ENCODE measurements at places on chromosomes 7 and 10.

DNA sequence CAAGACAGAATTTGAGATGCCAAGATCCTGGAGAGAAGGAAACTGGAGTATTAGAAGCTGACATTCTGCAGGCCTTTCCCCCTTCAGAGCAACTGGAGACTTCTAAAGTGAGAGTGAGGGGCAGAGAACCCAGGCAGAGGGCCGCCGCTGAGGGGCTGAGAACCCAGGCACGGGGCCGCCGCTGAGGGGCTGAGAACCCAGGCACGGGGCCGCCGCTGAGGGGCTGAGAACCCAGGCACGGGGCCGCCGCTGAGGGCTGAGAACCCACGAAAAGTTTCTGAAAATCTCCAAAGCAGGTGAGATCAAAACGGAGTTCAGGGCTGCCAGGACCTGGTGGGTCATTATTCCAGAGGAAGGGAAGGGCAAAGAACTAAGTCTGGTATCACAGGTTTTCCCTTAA lies 126.2 kb downstream of the DLG5 start:
- no peak for DNase-seq

DNA sequence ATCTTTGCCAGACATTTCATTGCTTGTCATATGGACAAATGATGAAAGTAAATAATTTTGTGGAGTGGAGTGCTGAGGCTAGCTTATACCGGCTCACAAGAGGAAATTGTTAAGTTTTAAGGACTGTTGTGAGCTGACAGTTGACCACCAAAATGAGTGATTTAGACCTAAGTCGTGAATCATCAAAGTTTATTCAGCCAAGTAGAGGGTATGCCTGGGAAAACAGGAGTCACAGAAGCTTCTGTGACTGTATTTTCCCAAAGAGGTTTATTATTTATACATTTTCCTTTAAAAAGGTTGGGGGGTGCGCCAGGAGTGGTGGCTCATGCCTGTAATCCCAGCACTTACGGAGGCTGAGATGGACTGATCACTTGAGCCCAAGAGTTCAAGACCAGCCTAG lies 21.8 kb downstream of the MRPS24 start:
- no peak for DNase-seq

DNA sequence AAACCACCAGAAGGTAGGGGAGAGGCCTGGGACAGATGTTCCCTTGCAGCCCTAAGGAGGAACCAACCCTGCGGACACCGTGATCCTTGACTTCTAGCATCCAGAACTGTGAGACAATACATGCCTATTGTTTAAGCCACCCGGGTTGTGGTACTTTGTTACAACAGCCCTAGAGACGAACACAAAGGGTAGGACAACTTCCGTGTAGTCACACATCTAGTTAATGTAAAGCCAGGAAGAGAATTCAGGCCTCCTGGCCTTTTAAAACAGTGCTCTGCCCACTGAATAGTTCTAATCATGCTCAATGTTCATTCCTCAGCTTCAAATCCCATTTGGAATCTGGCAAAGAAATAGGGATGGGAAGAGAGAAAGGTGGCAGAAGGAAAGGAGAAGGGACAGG lies 240.2 kb upstream of the KMT2E start:
- DNase-seq, result no peak

DNA sequence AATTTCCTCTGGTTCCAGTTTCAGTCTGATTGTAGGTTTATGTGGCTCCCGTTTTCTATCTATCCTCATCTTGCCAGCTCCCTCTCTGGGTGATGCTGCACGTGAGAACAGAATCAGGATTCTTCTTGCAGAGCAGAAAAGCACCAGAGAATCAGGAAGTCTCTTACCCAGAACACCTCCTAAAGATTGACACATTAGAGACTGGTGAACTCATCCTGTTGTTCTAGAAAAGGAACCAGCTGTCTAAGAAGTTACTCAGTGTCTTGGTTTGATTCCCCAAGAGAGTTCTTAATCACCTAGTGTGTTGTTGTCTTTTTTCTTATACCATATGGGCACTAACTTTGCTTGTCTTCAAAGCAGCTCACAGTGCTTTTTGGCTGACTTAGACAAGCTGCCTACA lies 152.4 kb downstream of the DGKI start:
- no peak for DNase-seq

- no peak for DNase-seq
Observed at GRCh38 chr10:111137007-111137406, 60.2 kb downstream of the ADRA2A start.

GRCh38 chr7:104962781-104963180 lies 51.2 kb upstream of the KMT2E start:
- no peak for DNase-seq

DNA sequence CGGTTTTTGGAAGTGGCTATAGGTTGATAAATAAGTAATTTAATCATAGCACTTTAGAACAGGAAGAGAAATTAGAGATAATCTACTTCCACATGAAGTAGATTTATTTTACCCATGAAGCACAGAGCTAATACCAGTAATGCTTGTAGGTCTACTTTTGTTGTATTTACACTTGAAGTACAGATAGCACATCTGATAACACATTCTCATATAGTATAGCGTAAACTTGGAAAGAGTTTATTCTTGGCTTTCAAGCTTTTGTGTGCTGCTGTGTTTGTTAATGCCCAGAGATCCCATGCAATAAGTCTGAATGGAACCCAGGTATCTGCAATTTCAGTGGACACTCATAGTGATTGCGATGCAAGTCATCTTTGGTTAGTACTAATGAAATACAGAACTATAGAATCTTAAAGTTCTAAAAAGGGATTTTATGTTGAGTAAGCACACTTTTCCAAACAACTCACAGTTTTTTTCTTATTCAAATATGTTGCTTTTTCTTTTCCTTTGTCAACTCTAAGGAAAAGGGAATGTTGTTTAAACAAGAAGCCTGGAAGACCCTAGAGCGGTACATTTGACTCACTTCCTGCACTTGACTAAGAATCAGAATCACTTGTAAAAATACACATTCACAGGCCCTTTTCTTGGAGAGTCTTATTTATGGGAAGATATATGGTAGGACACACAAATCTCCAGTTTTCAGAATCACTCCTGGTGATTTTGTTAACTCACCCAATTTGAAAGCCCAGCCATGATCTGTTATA lies 105.8 kb downstream of the GNAI1 start:
- no peak for DNase-seq

DNA sequence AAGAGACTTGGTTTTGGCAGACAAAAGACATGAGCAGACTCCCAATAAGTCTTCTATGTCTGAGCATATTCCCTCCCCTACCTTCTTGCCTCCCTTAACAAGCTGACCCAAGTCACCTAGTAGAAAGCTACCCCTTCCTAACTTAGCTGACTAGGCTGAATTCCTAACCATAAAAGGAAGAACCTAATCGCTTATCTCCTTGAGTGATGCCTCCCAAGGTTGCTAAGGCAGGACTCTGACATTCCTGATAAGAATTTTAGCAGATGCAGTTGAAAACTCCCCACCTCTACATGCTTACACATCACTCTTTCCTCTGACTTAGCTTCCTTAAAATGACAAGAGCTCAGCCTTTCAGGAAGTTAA lies 704.7 kb upstream of the MBL2 start:
- DNase-seq, result no peak

GRCh38 chr10:69742928-69743602 lies 58.6 kb upstream of the COL13A1 start:
- DNase-seq, result no peak

- DNase-seq, result no peak
Observed at GRCh38 chr7:159084069-159084801, 60.4 kb downstream of the VIPR2 start.

DNA sequence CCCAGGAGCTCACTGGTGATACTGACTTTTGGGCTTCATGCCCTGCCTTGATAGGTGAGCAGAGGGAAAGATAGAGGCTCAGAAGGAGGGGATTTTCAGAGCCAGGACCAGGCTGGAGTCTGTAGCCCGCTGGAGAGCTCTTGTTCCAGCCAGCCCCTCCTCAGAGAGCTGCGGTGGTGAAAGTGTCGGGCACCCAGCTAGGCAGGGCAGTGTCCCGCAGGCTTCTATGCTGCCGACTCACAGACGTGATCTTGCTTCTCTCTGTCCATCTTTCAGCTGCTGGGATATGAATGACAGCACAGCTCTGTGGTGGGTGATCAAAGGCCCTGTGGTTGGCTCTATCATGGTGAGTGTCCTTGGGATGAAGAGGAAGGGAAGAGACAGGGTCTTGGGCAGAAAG lies 35.2 kb downstream of the ADCYAP1R1 start:
- no peak for DNase-seq

DNA sequence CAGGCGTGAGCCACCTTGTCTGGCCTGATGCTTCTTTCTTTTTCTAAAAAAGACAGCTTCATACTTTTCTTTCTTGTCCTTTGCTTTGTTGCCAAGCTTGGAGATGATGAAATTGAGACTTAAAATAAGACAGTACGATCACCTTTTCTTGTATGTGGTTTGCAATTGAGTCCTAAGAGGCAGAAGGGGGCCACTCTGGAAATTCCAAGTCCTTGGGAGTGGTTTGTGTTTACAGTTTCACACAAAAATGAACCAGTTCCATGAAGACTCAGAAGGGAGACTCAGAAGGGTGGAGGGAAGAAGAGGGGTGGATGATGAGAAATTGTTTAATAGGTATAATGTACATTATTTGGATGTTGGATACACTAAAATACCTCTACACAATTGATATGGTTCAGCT lies 70.7 kb upstream of the TNS3 start:
- DNase-seq, result no peak

- DNase-seq, result no peak
Observed at GRCh38 chr7:77209479-77210139, 10.0 kb upstream of the FGL2 start.

GRCh38 chr10:93143281-93143680 lies 69.6 kb downstream of the CYP26A1 start:
- DNase-seq, result no peak

DNA sequence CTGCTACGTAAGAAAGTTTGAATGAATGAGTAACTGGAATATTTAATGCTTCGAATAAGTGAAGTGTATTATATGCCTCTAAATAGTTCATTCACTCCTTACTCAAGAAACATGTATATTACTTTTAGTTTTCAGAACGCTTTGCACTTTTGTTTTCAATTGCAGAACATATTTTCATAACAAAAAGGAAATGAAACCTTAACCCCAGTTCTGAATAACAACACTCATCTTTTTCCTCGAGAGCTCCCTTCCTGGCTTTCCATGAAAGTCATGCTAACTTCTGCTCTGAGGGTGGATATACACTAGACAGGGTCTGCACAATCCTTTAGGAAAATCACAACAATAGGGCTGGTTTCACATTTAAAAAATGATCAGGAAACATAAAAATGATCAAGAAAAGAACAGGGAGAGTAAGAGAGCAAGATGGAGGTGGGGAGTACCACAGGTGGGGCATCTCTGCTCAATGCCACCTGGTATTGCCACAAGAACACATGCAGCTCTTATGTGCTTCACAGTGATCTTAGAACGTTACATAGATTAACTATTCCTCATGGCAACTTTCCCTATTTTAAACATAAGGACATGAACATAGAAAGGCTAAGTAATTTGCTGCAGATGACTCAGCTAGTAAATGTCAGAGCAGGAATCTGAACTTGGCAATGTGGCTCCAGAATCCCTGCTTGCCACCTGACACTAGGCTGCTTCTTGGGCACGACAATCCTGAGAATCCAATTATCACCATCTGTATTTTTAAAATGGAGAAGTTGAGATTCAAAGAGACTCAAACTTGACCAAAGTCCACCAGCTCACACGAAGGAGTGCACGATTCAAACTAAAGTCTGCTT lies 219.5 kb upstream of the AOAH start:
- no peak for DNase-seq

DNA sequence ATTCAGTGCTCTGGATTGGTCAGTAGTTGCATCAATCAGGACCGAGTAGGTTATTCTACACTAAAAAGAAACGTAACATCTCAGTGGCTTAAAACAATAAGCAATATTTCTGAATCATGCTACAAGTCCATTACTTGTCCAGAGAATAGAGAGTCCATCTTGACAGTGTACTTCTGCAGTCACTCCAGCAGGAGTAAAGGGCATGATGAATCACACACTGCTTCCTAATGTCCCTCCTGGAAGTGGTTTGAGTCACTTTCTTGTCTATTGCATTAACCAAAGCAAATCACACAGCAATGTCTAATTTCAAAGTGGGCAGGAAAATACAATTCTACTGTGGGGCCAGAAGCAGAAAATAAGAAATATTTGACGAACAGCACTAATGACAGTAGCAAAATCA lies 124.8 kb downstream of the TSPAN12 start:
- DNase-seq, result no peak

DNA sequence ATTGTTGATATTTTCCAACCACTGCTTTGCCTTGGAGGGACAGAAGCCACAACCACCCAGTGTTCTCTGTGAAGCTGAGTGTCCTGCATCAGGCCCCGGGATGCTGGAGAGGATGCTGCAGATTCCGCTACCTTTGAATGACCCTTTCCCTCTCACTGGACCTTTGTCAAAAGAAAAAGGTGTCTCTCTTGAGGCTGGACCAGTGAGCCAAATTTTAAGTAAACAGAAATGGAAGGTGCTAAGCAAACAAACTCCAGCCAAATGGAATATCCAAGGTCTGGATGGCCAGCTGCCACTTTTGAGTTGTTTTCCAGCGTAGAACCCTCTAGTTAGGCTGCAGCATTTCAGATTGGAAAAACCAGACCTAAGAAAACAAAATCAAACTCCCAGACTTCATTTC lies 145.5 kb downstream of the TRIL start:
- no peak for DNase-seq

GRCh38 chr7:149815121-149815520 lies 23.1 kb upstream of the ZNF862 start:
- DNase-seq, result no peak

DNA sequence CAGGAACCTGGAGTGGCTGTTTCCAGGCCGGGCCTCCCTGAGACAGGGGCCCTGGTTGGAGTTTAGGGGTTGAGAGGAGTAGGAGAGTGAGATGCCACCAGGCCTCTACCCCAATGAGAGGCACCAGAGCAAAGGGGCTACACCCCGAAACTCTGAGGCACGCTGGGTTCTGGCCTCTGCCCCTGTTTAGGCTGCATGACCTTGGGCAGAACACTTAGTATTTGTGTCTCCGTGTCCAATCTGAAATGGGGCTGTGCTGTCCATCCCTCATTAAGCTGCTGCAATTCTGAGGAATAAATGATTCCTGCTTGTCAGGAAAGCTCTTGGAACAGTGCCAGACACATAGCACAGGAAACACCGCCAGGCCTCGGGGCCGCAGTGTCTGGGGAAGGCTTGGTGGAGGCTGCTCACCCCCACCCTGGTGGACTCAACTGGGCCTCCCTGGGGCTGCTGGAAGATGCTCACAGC lies 40.5 kb upstream of the SAMD8 start:
- DNase-seq, result peak; percentile 38

DNA sequence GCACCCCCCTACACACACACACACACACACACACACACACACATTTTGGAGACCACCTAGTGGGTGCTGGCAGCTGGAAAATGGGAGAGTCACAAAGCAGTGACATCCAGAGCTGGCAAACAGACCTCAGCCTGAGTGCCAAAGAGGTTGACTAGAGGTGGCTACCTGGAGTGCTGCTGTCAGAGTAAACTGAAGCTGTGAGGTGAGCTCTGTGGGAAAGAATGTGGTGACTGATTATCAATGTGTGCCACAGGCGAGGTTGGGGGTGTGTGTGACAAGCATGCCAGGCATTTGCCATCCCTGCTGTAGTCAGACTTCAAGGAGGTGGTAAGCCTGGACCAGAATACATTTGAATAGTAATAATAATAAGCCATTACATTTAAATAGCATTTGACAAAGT lies 120.6 kb downstream of the SLIT1 start:
- DNase-seq, result no peak
